ENCODE measurements at places on chromosomes 1 and 21.

GRCh38 chr1:31019401-31019800 is 46.1 kb downstream of the PUM1 start:
- DNase-seq: no peak

DNA sequence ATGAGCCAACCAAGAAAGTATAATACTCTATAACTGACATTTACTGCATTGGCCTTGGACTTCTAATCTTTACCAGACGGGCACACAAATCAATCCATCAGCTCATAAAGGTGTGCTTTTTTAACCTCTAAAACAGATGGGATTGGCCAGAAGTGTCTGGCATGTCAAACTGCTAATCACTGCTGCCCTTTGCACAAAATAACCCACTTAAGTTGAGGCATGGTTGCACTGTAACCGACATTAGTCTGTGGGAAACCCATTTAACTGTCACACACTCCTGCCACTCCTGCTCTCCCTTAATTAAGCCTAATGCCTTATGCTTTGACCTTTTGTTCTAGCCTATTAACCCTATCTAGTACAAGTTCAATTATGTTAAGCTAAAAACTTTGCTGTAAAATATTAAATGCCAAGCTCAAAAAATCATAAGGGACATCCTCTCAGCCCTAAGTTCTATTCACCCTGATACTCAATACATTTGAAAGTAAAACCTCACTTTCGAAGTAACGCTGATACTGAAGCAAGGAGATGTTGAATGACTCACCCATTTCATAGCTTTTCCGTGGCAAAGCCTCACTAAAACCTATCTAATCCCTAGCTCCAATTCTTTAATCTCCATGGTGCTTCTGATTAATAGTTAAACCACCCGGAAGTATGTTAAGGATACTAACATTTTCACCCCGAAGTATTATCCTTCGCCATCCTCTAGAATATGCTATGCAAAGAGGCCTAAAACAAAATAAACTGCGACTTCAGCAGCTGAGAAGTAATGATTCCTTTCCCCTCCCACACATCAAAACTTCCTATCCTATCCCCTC is 12.9 kb downstream of the NRIP1 start:
- peak; percentile 61 for DNase-seq

GRCh38 chr1:231493421-231494185 is 34.9 kb upstream of the TSNAX start:
- DNase-seq: no peak

- no peak for DNase-seq
Observed at GRCh38 chr1:27318596-27318995, 3.4 kb upstream of the TMEM222 start.
